ENCODE measurements at places on chromosomes 5 and 9. TPM values are rescaled to one million over a fixed set of nuclear protein-coding genes. Genes with fewer than 3 reads are reported as not detected.

GRCh38 chr5:11955331-11955730, 51.1 kb upstream of the CTNND2 start:
- DNase-seq, result no peak

GRCh38 chr5:111929867-111930266, 172.9 kb upstream of the NREP start:
- no peak for DNase-seq

DNA sequence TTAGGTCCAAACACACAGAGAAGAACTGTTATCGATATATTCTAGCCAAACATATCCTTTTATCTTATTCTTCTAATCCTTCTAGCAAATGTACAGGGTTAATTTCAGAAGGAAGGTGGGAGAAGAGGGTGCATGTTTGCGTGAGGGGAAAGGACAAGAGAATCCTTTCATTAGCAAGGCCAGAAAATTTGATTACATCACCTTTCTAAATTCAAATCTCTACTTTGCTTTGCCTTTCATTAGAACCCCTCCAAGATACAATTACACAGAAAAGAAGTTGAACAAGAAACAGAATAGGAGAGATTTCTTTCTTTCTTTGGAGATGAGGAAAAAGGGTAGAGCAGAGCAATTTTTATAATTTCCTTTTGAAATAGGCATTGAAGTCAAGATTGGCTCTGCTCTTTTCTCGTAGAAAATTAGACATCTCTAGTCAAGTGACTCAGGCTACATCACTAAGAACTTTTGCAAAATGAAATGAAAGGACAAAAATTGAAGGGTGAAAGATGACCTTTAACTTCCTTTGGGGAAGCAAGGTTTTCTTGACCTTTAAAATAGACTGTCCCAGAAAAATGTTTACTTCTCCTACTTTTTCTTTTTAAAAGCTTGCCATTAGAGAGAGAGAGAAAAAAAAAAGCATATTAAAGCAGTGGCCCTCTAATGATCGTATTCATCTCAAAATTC, 81.2 kb downstream of the TTLL11 start:
- no peak for DNase-seq

DNA sequence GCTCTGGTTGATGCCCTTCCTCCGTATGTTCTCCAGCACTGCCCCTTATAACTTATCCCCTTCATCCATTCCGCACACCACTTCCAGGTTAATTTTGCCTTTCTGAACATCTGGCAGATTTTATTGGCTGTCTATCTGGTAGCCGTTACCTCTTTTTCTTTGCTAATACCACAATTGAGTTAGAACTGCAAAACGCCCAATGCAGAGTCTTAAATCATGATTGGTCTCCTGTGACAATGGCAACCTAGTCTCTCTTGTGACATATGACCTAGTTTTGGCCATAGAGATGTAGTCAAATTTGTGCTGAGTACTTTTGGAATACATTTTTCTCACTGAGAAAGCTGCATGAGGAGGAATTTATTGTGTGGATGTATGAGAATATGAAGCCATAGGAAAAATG, 365.7 kb upstream of the PRR16 start:
- no peak for DNase-seq

DNA sequence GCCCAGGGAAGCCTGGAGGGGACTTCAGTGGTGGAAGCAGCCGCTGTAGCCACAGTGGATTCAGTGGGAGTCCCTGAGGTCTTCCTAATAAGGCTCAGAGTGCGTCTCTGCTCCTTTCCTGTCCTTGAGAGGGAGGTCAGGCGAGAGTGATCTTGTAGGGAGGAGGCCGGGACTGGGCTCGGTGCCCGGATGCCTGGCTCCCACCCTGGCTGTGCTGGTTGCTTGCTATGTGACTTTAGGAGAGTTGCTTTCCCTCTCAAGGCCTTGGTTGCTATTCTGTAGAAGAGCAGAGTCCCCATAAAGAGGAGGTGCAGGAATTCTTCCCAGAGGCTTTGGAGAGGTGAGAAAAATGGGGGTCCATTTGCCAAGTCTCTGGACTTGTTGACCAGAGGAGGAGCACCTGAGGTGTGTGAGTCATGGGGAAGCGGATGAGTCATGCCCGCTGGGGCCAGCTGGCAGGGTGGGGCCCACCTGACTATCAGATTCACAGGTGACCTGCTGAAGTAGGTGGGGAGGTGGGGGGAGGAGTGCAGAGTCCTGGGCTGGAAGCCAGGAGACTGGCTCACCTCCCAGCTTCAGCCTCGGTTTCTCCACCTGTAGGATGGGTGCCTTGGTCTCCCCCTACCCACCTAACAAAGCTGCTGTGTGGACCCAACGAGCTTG, 13.8 kb downstream of the GSN start:
- peak; percentile 93 for DNase-seq

DNA sequence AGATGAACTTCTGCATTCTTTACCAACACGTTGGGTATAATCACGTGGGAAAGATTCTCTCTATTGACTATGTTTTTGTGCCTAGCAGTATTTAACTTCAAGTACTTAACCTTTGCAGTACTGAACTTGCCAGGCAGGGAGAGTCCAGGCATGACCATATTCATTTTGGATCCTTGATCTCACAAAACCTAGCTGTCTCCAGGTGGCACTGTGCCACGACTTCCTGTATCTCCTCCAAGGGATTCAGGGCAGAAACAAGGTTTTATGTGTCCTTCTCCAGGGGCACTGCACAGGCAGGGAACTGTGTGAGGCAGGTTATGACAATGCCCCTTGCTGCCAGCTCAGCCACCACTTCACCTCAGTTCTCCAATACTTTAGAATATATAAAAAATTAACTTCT, 11.7 kb upstream of the IFNA5 start:
- DNase-seq, result no peak

GRCh38 chr9:102483651-102484050, 511.5 kb upstream of the CYLC2 start:
- no peak for DNase-seq

GRCh38 chr9:37430841-37431597, 8.5 kb downstream of the GRHPR start:
- no peak for DNase-seq

DNA sequence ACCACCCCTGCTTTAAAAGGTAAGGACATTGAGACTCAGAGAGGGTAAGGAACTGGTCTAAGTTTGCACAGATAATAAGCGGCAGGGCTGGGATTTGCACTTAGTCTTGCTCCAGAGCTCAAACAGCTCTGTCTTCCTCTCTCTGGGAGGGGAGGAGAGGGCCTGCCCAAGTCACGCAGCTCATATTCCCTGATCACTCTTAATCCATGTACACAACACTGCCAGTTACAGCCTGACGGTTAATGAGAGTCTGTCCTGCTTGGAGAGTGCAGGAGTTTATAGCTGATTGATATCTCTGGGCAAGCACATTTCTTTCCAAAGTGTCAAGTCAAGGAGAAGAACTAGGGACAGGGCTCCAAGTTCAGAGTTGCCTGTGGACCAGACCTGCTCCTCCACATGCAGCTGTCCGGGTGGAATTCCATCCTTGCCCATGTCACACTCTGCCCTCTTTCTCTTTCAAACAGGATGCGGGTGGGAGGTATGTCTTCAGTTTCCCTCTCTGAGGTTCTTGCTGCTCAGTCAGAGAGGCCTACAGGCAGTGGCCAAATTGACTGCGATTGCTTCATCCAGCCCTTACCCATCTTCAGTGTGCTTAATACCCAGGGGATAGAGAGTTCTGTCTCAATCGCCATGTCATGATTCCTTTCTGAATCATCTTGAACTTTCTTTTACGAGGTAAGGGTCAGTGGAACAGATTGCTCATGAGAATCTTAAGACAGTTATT, 54.5 kb downstream of the GALNT12 start:
- DNase-seq, result no peak

GRCh38 chr5:124079062-124079461, 567.1 kb downstream of the CSNK1G3 start:
- DNase-seq, result no peak

GRCh38 chr5:94102849-94103248, 361.4 kb upstream of the POU5F2 start:
- DNase-seq, result no peak

- no peak for DNase-seq
These were observed 219.1 kb upstream of the ELAVL2 start for GRCh38 chr9:24045150-24045549.

DNA sequence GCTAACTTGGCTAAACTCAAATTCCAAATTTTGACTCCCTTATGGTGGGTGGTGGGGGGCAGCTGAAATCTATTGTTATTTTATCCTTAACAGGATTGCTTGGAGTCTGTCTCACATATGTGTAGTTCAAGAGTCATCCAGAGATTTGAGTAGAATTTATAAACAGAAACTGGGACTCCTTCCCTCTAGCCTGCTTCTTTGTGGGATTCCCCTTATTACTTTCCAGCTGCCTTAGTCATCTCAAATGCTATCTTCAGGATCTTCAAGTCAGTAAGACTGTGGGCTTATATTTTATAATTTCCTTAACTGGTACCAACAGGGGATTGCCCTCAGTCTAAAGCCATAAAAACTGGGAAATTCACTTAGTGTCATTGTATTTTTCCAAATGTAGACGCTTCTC, 55.5 kb downstream of the NNT start:
- no peak for DNase-seq

DNA sequence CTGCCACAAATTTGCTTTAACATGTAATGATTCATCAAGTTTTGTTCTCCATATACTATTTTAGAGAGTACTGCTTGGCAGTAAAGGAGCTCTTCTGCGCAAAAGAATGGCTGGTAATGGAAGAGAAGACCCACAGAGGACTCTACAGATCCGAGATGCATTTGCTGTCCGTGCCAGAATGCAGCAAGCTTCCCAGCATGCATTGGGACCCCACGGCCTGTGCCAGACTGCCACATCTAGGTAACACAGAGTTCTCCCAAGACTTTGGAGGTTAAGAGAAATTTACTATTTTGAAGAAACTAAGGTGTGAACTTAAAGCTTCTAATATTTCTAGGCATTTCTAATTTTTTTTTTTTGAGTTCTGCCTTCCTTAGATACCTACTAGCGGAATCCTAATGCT, 107.1 kb downstream of the MUSK start:
- no peak for DNase-seq

DNA sequence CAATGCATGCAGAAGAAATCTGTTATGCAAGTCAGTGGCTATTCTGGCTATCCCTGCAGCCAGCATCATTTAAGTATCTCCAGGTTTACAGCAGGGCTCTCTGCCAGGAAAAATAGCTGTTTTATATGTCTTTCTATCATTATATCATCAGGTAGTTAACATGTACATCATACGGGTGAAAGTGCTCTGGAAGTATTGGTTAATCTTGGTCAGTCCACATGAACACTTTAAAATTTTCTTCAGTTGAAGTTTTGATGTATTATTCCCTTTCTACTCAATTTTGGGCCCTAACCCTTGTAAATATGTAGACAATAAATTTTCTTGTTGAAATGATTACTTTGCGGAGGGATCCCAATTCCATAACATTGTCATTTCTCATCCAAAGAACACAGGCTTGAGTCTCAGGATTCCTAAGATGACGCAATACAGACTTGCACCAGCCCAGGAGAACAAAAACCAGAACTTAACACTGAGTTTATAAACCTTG, 67.5 kb downstream of the SEMA6A start:
- DNase-seq, result no peak

- DNase-seq, result no peak
These were observed 79.8 kb downstream of the TENT4A start for GRCh38 chr5:6792911-6793471.

- DNase-seq, result no peak
These were observed 48.0 kb downstream of the FGF1 start for GRCh38 chr5:142637871-142638270.

DNA sequence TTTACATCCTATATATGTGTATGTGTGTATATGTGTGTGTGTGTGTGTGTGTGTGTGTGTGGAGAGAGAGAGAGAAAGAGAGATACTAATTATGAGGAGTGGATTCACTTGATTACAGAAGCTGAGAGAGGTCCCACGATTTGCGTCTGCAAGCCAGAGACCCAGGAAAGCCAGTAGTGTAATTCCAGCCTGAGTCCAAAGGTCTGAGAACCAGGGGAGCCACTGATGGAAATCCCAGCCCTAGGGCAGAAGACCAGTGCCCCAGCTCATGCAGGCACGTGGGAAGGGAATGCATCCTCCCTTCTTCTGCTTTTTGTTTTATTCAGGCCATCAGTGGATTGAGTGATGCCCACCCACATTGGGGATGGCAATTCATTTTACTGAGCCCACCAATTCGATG, 74.8 kb downstream of the PCSK5 start:
- no peak for DNase-seq

- DNase-seq, result no peak
These were observed 59.5 kb downstream of the STX17 start for GRCh38 chr9:99966001-99966400.

DNA sequence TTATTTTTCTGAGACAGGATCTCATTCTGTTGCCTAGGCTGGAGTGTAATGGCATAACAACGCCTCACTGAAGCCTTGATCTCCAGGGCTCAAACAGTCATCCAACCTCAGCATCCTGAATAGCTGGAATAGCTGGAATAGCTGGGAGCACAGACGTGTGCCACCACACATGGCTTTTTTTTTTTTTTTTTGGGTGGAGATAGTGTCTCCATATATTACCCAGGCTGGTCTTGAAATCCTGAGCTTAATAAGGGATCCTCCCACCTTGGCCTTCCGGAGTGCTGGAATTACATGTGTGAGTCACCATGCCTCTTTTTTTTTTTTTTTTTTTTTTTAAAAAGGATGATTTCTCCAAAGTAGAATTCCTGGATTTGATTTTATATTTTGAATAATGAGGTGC, 60.7 kb downstream of the NSD1 start:
- DNase-seq, result no peak

- no peak for DNase-seq
These were observed 307.9 kb downstream of the FBXL7 start for GRCh38 chr5:15807871-15808270.

GRCh38 chr9:80649001-80649420, 1040.3 kb downstream of the TLE1 start:
- no peak for DNase-seq

GRCh38 chr9:138074516-138074915, 196.9 kb downstream of the CACNA1B start:
- DNase-seq, result no peak

- DNase-seq, result peak; percentile 3
These were observed 1.1 kb downstream of the MAML1 start for GRCh38 chr5:179733772-179734126.

PLCXD3 gene
- total RNA-seq, result 57.8 TPM

TMC1 gene
- total RNA-seq, result 0.25 TPM

PCDHB4 gene
- 12.6 TPM for total RNA-seq

PCDHGA2 gene
- total RNA-seq, result 12.0 TPM

NUDT12 gene
- total RNA-seq, result 6.9 TPM

LOX gene
- total RNA-seq, result 10.9 TPM

GHR gene
- 4.3 TPM for total RNA-seq

PTPN3 gene
- total RNA-seq, result 17.8 TPM

MSANTD3 gene
- total RNA-seq, result 14.7 TPM

NTNG2 gene
- total RNA-seq, result 1.8 TPM

BNC2 gene
- 220 TPM for total RNA-seq

EXOSC2 gene
- total RNA-seq, result 14.7 TPM

SLC4A9 gene
- 0.13 TPM for total RNA-seq

INSL4 gene
- total RNA-seq, result not detected

TAF11L10 gene
- not detected for total RNA-seq

NIPBL gene
- total RNA-seq, result 73.1 TPM

CD14 gene
- total RNA-seq, result 26.5 TPM

Measured in ovary (tissue), 10 donors.